ENCODE measurements at places on chromosomes 2 and 18.

GRCh38 chr18:49174478-49174877, 223.7 kb upstream of the SMAD7 start:
- DNase-seq, result no peak

- DNase-seq, result no peak
These were observed 209.8 kb downstream of the DCDC2C start for GRCh38 chr2:3913166-3913565.

DNA sequence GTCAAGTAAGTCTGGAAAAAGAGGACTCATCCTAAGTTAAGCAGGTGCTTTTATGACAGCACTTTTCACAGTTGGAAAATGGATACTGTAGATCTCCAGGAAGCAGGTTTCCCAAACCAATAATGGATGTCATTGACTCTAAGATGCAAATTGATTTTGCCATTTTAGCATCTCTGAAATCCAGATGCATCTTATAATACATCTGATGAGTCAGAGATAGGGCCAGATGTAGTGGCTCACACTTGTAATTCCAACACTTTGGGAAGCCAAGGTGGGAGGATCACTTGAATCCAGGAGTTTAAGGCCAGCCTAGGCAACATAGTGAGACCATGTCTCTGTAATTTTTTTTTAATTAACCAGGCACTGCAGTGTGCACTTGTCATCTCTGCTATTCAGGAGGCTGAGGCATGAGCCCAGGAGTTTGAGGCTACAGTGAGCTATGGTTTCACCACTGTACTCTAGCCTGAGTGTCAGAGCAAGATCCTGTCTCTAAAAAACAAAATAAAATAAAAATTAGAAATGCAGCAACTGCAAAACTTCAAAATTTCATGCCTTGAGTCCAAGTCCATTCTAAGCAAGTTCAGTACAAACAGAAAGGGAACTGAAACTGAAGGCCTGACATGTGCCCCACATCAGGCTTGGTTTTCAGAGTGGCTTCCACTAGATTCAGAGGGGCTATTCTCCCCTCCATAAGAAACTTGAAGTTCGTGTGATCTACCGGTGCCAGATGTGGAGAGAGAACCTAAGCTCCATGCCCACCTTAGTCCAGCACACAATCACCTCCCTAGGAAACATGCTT, 267.8 kb upstream of the NCKAP5 start:
- no peak for DNase-seq

DNA sequence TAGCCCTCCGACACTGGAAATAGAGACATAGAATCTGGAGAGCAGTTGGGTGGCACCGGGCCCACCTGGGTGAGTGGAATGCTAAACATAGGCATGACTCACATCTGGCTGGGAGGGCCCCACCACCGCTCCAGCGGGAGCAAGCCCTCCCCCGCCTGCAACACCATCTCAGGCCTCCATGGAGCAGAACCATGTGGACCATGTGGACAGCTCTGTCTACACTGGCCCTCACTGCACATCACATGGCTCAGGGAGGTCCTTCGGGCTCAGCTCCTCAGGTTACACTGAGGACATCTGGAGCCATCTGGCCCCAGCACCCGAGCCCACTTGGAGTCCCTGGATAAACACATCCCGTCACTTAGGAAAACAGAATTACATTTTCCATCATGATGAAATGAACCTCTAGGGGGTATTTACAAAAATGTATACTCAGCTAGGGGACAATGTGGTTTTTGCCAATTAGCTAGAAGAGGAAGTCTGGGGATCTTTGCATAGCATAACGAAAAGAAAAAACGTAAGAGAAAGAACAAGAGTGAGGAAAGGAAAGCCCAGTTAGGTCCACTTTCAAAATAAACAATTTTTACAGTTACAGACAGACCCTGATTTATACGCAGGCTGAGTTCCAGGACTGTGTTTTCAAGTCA, 30.7 kb upstream of the MLPH start:
- DNase-seq, result peak; percentile 53

DNA sequence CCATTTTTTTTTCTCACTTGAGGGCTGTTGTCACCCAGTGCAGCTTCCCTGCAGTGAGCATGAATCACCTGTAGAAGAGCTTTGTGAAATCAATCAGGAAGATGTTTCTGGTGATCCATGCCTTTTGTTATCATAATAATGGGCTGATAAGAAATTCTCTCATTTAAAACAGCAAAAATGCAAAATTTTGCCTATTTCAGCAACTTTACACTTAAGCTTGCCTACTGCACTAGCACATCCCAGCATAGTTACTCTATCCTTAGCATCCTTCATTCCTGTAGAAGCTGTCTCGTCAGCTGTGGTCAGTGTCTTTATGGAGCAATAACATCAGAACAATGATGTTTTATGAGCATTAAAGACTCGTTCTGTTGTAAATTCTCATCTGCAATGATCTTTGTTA, 178.6 kb upstream of the ZNF804A start:
- no peak for DNase-seq

DNA sequence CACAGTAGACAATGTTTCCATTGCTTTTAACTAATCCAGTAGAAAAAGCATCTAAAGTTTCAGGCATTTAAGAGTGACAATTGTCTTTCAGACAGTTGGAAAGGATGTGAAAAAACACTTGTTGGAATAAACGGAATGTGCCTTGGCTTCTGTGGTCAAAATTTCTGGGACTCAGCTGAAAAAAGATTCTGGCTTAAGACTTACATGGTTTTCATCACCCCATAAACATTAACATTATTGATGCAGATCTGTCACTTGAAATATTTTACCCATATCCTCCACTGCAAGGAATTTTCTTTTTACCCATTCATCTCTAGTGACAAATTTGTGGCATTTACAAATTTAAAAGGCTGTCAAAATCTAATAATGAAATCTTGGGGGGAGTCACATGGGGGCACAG, 166.0 kb downstream of the SRBD1 start:
- no peak for DNase-seq

GRCh38 chr2:182587831-182588230, 128.2 kb upstream of the DNAJC10 start:
- no peak for DNase-seq

- DNase-seq, result no peak
These were observed 66.1 kb downstream of the SAP130 start for GRCh38 chr2:127961729-127962128.

GRCh38 chr2:609449-609848, 67.8 kb downstream of the TMEM18 start:
- peak; percentile 52 for DNase-seq

- no peak for DNase-seq
These were observed 1531.9 kb upstream of the ACVR2A start for GRCh38 chr2:146312899-146313298.

DNA sequence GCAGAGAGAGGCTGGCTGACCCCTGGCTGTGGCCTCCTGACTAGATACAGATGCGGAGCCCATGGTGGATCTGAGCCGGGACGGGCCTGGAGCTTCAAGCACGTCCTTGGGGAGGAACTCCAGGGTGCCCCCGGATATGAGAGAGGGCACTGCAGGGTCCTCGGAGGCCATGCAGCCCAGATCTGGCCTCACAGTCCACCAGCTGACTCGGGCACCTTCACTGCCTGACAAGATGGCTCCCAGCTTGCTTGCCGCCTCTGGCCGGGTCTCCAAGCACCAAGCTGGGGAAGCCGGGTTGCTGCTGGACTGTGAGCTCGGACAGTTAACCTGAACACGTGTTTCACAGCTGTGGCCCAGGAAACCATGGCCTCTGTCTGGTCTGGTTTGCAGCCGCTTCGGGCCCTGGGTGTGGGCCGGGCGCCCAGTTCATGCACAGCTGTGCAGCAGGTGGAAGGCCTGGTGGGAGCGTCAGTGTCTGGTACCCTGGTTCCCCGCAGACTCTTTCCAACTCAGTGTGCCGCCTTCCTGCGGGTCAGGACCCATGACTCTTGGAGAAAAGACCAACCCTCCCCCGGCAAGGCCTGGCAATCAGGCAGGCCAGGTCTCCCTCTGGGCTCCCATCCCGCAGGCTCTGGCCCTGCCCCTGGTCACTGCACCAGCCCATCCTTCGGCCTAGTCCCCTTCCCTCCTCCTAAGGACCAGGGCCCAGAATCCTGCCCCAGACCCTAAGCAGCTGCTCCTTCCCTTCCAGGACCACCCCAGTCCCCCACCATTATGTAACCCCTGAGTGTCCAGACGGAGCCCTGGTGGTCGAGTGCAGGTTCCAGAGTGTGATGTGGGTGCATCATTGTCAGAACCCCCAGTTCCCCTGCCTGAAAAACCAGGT, 74.6 kb upstream of the OTOS start:
- no peak for DNase-seq

GRCh38 chr2:238684362-238685326, 163.2 kb upstream of the TWIST2 start:
- DNase-seq, result peak; percentile 83

GRCh38 chr2:126827371-126827770, 71.3 kb upstream of the TEX51 start:
- DNase-seq, result no peak

DNA sequence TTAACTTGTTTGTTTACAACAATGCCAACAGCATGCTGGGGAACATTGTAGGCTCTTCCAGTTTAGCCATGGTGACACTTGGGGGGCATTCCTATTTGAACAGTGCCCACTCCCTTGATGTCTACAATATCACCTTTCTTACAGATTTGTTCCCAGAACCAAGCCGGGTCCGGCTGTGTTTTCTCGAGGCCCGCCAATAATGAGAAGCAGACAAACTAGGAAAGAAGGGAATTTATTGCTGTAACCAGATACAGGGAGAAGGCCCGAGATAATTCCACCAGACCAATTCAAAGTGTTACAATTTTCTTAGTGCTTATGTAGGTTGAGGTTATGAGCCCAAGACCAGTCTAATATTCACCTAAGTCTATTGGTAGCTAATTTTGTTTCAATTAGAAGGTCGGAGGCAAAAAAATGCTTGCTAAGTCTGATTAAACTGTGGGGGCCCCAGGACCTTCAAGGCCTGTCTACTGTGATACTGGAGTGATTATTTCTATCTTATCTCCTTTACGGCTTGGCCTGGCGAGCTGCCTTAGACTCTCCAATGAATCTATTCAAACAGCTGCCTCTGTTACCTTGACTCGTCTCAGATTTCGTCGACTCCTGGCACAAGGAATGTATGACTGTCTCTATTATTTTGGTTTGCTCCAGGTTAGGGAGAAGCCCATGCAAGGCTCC, 59.1 kb upstream of the PSME4 start:
- DNase-seq, result no peak

- DNase-seq, result no peak
These were observed 476.4 kb upstream of the SPHKAP start for GRCh38 chr2:228657807-228658402.

DNA sequence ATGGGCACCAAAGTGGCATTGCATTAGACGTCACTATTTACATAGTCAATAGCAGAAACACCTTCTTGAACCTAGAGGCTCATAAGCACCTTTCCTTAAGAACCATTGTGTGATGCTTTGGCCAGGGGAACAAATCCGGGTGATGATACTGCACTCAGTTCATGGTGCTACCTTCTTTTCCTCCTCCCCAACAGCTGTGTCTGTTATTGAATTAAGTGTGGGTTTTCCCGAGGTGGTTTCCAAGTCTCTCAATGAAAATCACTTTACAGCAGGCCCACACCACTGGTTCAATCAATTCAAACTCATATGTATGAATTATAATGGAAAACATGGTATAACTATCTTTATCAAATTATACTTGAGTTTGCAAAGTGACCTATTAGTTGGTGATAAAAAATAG, 9.3 kb upstream of the EFEMP1 start:
- no peak for DNase-seq

GRCh38 chr18:47809420-47809819, 121.0 kb downstream of the SMAD2 start:
- DNase-seq, result no peak

DNA sequence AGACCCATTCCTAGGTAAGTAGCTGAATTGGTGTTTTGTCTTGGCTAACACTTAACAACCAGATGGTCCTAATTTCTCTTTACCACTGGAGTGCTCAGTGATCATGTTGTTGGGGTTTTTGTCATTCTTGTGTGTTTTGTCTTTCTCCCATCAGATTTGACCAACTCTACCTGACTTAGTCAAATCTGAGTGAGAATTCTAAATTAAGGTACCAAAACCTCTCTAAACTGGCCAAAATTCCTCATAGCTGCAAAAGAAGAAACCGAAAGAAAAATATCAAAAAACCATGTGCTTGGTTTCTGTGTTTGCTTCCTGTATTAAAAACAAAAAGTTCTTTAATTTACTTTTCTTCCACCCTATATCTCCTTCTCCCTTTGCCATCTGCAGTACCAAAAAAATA, 350.7 kb upstream of the SPHKAP start:
- DNase-seq, result no peak

DNA sequence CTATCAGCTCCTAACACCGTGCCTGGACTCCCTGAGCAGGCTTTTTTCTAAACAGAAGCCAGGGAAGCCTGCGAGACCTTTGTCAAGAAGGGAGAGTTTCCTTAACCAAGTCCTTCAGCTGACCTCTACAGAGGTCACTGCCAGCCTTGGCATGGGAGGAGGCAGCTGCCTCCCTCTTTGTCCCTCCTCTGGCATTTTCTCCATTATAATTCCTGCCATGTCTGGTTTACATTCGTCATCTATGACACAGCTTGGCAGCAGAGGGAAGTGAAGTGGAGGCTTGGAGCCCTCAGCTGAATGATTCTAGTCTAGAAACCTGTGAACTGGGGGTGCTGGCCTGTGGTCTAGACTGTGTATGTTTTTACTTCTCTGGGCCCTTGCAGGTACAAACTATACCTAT, 22.5 kb downstream of the LIPG start:
- DNase-seq, result peak; percentile 9

DNA sequence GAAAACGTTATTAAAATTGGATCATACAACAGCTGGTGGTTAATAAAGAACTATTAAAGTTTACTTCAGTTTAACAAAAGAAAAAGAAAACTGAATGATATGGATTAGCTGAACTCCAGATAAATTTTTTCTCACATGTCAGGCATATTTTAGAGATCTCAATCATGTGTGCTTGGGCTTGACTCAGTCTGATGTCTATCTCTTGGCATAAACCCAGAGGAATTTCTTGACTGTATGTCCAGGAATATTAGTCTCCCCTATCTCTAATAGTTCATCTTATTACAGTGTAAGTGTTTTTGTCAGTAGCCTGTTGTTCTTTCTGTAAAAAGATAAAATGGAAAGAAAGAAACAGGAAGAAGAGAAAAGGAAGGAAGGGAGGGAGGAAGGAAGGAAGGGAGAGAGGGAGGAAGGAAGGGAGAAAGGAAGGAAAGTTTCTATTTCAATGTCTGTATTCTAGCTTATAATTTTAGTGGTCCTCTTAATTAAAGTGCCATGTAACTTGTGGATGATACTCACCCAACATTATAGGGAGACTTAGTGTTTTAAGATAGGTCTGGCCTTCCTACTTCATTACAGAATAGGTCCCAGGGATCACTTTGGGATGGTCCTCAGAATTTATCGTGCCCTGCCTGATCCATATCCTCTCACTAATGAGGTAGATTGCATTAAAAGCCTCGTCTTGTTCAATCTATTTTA, 99.7 kb upstream of the UGP2 start:
- no peak for DNase-seq
